CD4-positive, alpha-beta T cell treated with Interleukin-6 at 100 ng/mL for 8 hours (primary cell): ENCODE measurements at places on chromosomes 3 and 15.
A peak's percentile ranks its signal among the peaks of the same experiment; 100 is the strongest.

- DNase-seq, result no peak
These were observed 303.8 kb downstream of the CLSTN2 start for GRCh38 chr3:140238646-140239314.

GRCh38 chr15:58298879-58299850 is 132.6 kb upstream of the LIPC start:
- DNase-seq, result no peak

- peak; percentile 52 for DNase-seq
These were observed 63.6 kb upstream of the MBNL1 start for GRCh38 chr3:152205097-152205593.

- DNase-seq, result no peak
These were observed 2.7 kb upstream of the APPL1 start for GRCh38 chr3:57224856-57225255.

- DNase-seq, result no peak
These were observed 189.5 kb downstream of the ADAMTSL3 start for GRCh38 chr15:83843471-83843871.

GRCh38 chr15:42182328-42182886 is 25.7 kb downstream of the VPS39 start:
- DNase-seq, result no peak

DNA sequence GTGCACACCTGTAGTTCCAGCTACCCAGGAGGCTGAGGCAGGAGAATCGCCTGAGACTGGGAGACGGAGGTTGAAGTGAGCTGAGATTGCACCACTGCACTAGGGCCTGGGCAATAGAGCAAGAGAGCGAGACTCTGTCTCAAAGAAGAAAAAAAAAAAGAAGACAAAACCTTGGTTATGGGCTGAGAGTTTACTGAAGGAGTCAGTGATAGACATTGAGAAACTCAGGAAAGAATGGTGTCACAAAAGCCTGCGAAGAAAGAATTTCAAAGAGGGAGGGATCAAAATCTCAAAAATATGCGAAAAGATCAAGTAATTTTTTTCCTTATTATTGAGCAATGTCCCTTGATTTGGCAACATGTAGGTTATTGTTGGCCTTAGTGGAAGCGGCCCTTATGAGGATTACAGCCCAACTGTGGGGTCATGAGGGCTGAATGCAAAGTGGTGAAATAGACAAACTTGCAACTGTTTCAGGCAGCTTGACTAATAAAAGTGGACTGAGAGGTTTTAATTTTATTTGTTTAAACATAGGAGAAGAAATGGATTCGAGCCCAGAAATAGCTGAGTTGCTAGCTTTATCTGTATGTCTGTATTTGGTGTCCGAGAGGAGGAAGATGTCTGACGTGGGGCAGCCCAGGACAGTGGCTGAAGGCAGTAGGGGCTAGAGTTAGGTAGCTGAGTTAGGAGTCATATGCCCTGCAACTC is 18.8 kb upstream of the CELF6 start:
- no peak for DNase-seq
